NCI-H187 (cell line): ENCODE measurements at places on chromosomes 13 and 19.

GRCh38 chr13:73259061-73260017 lies 200.5 kb downstream of the KLF5 start:
- no peak for DNase-seq

GRCh38 chr19:15466851-15467733 lies 2.7 kb upstream of the RASAL3 start:
- DNase-seq: no peak

DNA sequence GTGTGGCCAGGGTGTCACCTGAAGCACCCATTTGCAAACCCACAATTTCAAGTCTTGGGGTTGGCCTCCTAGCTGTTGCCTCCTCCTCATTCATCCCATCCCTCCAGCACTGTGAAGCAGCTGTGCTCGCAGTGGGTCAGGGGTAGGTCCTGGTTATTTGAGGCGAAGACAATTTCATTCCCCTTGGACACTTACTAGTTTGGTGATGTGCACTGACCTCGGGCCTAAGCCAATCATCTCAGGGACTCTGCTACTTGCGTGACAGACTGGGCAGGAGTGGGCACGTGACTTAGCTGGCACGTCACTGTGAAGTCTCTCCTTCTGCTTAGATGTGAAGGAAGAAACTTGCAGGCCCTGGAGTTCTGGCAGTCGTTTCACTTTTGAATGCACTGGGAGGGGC lies 3.5 kb upstream of the ATP11A start:
- DNase-seq: no peak

- DNase-seq: no peak
Observed at GRCh38 chr19:15378534-15379082, 979 bp downstream of the AKAP8 start.

- no peak for DNase-seq
Observed at GRCh38 chr13:41236369-41236768, 27.0 kb downstream of the MTRF1 start.

DNA sequence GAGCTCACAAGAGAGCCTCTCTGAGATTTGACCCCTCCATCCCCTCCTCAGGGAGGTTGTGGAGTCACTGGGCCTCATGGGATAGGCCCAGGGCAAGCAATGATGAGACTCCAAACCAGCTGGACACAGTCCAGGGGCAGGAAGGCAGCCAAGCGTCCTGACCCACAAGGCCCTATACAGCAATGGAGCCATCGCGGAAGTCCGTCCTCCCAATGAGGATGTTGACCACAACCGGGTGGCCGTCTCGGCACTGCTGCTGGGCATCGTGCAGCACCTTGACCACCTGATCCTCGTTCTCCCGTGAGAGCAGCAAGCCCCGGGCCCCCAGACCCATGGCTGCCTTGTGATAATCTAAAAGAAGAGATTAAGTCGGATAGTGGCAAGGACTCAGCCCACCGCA lies 7.9 kb downstream of the SYDE1 start:
- no peak for DNase-seq

DNA sequence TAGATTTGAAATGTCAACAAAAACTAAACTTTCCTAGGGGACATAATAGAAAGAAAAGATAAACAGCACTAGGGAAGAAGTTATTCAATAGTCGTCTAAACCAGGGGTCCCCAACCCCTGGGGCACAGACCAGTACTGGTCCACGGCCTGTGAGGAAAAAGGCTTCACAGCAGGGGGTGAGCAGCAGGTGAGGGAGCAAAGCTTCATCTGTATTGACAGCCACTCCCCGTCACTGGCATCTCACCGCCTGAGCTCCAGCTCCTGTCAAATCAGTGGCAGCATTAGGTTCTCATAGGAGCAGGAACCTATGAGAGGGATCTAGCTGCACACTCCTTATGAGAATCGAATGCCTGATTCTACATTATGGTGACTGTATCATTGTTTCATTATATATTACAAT lies 382.7 kb downstream of the MYO16 start:
- DNase-seq: no peak

DNA sequence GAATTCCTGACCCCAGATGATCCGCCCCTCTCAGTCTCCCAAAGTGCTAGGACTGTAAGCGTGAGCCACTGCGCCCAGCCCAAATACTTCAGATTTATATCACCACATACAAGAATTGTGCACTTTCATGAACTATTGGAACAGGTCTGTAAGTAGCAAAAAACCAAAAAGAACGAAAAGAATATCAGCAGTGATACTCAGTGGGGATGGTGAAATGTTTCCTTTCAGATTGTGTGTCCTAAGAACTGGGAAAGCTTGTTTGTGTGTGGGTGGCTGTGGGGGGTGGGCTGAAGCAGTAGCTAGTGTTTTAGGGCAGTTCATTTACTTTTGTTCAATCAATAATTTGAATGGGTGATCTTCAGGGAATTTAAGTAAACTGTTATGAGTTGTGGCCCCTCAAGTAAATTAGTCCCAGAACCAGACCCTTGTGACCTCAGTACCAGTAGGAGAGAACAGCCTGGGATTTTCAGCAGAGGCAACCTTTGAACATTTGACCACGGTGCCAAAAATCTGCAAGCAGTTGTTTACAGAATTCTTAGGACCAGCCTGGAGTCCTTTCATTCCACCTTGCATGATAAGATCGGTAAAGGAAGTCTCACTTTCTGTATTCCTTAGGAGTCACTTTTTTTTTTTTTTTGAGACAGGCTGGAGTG lies 106.6 kb downstream of the LRCH1 start:
- DNase-seq: no peak

DNA sequence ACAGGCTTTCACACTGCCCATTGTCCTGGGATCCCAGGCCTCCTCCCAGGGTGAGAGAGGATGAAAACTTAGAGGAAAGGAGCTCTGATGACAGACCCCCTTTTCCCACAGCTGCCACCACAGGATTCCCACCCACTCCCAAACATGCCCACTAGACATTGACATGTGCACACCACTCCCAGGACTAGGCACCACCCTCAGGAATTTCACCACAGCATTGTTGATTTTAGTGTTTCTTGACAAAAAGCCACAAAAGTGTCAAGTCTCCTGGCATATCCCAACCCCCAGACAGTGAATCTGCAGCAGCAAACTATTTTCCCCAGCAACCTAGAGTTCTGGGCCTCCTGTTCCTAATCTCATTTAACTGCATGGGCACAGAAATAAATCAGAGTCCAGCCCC lies 10.1 kb downstream of the ZNF714 start:
- no peak for DNase-seq

- no peak for DNase-seq
Observed at GRCh38 chr13:80504453-80504852, 163.5 kb upstream of the SPRY2 start.

DNA sequence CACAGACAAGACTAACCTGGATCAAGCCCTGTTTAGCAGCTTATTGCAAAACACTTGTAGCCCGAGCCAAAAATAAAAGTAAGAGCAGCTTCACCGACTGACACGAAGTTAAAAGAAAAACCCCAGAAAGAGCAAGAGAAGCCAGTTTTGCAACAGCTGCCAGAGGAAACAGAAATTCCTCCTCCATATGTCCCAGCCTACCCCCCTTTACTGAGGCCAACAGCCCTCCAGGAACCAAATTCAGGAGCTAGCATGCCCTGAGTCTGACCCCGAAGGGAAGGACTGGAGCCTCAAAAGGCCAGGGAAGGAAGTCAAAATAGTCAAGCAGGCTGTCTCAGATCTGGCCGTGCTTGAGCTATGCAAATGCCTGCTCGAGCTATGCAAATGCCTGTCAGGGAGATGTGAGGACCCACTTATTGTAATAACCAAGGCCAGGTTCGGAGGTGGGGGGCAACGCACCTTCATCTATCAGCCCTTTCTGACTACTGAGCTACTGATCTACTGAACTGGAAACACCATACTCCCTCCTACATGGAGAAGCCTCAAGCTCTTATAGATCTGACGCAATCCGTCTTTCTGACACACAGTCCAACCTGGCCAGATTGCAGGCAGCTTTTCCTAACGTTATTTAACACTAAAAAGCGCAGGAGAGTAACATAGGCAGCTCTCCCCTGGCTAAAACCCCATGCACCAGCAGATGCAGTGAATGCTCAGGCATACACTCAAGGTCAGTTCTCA lies 6.7 kb downstream of the SIGLEC11 start:
- DNase-seq: no peak

DNA sequence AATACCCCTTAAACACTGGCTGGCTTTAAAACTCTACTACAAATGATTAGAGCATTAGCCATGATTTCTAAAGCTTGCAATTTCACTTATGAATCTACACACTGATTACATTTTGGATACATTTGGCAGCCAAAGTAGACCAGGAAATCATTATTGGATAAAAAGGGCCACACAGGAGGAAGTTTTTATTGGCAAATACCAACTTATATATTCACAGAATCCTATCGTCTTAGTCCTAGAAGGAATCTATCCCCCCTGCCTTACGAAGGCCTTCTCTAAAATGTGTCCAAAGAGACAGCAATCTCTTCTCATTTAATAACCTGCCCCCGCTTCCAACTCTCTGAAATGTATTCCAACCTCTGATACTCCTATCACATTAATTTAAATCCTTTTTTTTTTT lies 52.5 kb downstream of the KLF5 start:
- DNase-seq: no peak

GRCh38 chr19:29245215-29245614 lies 32.3 kb upstream of the UQCRFS1 start:
- no peak for DNase-seq

- no peak for DNase-seq
Observed at GRCh38 chr13:103196356-103196755, 130.1 kb upstream of the SLC10A2 start.

DNA sequence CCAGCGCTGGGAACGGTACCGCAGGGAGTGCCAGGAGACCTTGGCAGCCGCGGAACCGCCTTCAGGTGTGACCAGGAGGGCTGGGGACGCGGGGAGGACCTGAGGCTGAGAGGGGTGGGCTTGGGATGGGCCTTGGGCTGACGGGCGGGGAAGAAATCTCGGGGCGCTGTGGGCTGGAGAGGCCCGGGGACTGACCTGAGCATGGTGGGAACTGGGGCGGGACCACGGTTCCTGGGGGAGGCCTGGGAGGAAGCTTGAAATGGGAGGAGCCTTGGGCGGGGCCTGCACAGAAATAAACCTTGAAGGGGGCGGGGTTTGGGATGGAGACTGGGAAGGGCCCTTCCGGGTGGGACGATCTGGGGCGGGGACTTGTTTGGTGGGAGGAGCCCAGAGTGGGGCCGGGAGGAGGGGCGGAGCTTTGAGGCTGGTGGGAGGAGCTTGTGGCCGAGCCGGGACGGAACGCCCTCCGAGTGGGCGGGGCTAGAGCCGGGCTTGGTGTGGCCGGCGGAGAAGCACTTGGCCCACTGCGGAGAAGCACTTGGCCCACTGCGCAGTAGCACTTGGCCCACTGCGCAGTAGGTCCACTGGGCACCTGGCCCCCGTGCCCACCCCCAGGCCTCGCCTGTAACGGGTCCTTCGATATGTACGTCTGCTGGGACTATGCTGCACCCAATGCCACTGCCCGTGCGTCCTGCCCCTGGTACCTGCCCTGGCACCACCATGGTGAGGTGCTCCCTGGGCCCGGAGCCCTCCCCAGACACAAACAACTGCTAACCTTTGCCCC lies 2.8 kb downstream of the GIPR start:
- peak; percentile 93 for DNase-seq

DNA sequence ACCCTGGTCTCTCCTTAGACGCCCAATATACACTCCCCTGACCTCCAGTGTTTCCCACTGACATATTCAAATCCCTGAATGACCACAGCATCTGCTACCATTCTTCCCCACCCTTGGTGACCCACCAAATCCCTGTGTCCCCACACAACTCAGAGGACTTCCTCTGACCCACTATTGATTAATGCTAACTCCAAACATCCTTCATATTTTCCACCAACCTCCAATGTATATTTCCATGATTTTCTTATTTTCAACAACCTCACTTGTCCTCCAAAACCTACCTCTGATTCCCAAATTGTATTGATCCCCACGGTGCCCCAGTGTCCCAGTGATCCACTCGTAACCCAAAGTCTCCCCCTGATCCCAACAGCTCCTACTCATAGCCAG lies 526 bp upstream of the DMWD start:
- no peak for DNase-seq

DNA sequence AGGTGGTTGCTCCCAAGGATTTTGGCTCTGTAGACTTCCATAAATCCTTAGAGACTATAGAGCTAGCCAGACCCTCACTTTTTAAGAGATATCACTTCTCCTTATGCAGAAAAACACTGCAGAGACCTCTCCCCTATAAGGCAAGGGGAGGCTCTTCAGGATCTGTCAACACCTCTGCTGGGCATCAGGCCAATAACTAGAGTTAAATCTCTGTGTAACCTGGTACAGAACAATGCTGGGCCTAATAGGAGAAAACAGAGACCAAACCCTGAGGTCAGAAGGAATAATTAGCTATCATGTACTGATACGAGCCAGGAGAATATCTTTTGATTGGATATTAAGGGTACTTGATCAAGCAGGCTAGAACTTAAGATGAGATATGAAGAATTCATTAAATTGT lies 358.5 kb downstream of the TBC1D4 start:
- no peak for DNase-seq

DNA sequence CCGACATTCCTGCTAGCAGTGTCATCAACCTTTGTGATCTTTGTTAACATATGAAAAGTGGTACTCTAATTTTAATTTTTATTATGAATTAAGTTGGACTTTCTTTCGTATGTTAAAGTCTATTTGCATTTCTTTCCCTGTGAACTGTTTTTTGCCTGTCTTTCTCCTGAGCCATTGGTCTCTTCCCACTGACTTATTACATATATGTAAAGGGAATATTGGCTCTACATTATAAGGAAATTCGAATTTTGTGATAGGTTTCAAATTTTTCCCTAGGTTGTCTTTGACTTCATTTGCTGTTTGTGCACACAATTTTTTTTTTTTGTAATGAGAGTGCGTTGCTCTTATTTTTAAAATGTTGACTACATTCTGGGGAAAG lies 442 bp upstream of the CDC16 start:
- DNase-seq: no peak

DNA sequence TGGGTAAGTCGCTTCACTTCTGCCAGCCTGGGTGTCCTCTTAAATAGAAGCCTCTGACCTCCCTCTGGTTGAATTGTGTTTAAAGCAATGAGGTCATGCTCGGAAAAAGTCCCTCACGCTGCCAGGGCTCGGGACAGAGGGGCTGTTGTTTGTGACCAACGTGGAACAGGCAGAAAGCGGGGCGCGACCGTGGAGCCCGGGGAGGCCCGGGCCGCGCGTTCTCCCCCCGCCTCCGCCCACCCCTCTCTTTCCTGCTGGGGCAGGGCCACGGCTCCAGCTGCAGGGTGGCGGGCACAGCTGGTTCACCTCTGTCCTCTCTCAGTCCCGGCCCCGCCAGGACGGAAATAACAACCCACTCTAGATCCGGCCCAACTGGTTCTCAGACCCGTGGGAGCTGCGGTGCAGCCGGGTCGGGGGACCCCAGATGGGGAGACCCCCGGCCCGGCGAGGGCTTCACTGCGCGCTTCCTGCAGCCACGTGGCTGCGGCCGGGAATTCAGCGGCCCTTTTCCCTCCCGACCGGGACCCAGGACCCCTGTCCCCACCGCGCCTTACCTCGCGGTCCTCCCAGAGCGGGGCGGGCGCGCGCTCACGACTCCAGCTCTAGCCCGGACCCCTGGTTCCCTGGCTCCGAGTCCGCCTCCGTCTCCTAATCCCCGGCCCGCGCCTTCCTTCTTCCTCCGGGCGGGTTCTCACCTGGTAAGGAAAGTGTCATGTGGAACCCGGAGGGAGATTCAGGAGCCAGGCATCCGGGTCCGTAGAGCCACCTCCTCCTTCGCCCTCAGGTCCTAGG lies 1.9 kb downstream of the CDC42EP5 start:
- no peak for DNase-seq

GRCh38 chr19:19409205-19409604 lies 3.7 kb downstream of the GATAD2A start:
- DNase-seq: no peak
